Inflammatory macrophage treated with lipopolysaccharide for 4 hours (primary cell): ENCODE measurements at places on chromosomes 1 and 21.

DNA sequence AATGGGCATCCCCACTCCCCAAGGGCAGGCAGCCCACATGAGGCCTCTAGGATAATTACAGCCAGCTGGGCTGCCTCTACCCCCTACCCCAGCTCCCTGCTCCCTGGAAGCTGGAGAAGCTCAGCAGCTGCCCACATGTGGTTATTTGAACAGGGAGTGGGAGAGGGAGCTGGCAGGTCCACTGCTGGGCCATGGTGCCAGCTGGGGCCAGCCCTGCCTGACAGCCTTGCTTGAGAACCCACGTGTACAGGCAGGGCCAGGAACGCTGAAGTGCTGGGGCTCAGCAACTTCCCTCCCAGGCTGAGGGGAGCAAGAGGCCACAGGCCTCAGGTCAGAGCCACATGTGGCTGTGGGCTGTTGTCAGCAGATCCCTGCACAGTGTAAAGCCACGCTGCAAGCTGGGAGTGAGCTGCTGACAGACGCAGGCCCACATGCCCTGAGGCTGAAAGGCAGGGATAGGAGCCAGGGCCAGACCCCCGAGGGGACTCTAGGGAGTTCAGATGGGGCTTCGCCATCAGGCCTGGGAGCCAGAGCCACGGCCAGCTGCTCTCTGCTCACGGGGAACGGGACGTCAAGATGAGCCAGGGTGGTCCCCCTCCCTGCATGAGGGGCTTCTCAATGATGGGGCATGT lies 129.0 kb downstream of the SYF2 start:
- no peak for DNase-seq

DNA sequence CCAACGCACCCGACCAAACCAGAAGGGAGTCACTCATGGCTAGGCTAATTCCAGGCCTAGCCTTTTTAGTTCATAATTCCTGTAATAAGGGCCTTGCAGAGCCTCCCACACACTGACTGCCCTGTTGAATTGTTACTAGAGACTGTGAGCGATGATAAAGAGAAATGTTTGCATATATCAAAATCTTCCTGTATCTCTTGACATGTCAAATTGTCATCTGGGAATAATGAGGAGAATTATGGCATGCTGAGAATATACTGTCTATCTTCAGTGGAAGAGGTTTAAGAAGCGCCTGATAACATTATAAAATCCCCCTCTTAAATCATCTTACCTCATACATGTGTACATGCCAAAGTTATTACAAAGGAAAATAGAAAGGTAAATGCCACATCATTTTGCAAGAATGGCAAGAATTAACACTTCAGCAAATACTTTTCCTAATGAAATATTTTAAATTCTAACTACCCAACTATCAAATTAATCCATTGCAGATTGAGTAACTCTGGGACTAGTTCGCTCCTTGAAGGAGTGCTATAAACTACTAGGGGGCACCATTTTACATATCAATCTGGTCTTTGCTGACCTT lies 144.1 kb downstream of the CENPF start:
- DNase-seq = no peak

DNA sequence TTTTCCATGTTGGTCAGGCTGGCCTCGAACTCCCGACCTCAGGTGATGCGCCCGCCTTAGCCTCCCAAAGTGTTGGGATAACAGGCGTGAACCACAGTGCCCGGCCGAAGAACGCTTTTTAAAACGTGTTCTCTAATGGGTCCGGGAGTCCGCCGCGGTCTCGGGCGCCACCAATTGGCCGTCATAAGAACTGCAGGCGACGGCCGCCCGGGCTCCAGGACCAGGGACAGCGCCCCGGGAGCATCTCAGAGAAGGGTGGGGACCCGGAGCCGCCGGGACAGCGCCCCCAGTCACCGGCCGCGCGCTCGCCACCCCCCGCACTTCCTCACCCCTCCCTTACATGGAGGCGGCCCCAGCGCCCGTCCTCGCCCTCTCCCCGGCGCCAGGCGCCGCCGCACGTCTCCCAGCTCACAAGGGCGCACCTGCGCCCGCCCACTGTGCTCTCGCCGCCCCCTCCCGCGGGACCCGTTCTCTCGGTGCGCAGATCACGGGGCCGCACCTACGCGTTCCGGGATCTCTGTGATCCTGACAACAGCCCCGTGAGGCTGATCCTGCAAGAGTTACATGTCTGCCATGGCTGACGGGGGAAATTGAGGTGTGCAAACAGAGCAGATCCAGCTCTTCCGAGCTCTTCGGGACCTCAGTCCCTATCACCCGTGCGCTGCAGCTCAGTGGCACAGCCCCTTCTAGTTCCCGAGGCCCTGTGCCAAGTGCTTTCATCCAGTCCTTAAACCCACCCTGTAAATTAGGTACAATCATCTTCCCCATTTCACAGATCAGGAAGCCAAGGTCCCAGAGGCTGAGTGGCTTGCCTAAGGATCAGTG lies 9.8 kb downstream of the RAP1GAP start:
- peak; percentile 35 for DNase-seq

- no peak for DNase-seq
Observed at GRCh38 chr1:180188684-180189175, 34.1 kb downstream of the QSOX1 start.

GRCh38 chr21:38527737-38528136 lies 29.5 kb upstream of the ERG start:
- DNase-seq = no peak

DNA sequence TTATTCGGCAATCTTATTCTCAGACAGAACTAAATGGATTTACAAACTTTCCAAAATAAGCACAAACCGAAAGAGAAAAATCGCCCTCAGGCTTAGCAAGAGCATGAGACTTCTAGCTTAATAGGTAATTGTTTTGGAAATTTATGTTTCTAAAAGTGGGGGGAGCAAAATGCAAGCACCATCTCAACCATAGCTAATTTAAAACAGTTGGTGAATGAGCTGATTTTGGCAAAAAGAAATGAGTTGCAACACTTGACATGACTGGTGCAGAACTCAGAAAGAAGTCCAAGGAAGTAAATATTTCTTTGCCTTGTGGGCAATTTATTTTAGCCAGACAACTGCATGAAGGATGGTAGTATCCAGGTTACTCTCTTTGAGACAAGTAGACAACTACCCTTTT lies 71.5 kb upstream of the PTGFR start:
- DNase-seq = no peak

- DNase-seq = no peak
Observed at GRCh38 chr1:63982201-63982600, 208.4 kb downstream of the ROR1 start.

GRCh38 chr1:5707566-5708345 lies 284.5 kb downstream of the NPHP4 start:
- DNase-seq = no peak

- DNase-seq = peak; percentile 76
Observed at GRCh38 chr1:110916669-110917306, 43.8 kb downstream of the CD53 start.

- no peak for DNase-seq
Observed at GRCh38 chr21:38664315-38664714, 141.4 kb upstream of the ETS2 start.

DNA sequence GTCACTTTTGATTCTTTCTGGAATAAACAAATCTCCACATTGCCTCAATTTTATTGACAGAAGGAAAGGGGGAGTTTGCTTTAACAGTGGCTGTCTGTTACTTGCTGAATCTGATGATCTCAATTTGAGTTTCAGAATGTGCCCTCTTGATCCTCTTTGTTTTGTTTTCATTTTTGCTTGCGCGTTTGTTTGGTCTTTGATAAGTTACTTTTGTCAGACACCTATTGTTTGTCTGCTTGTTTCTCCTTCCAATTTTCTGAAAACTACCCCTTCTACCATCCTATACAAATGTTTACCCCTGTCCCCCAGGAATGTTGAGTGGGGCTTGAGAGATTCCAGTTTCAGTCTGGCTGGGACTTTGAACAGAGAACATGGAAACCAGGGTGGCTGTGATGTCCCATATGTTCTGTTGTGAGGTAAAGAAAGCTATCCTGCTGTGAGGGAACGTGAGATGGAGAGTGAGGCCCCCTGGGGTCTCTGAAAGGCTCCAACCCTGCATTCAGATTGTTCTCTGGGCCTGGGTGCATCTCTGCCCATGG lies 11.8 kb upstream of the XCL2 start:
- peak; percentile 21 for DNase-seq

GRCh38 chr1:8411803-8412182 lies 93.9 kb downstream of the SLC45A1 start:
- DNase-seq = no peak

- DNase-seq = no peak
Observed at GRCh38 chr1:36772647-36773495, 261.4 kb downstream of the GRIK3 start.

- peak; percentile 18 for DNase-seq
Observed at GRCh38 chr1:3454811-3455618, 550 bp downstream of the ARHGEF16 start.

GRCh38 chr1:46334030-46334384 lies 6.6 kb upstream of the NSUN4 start:
- DNase-seq = no peak

- peak; percentile 48 for DNase-seq
Observed at GRCh38 chr1:235767795-235768194, 98.9 kb downstream of the LYST start.

GRCh38 chr1:227472772-227473171 lies 90.6 kb upstream of the ZNF678 start:
- DNase-seq = no peak

DNA sequence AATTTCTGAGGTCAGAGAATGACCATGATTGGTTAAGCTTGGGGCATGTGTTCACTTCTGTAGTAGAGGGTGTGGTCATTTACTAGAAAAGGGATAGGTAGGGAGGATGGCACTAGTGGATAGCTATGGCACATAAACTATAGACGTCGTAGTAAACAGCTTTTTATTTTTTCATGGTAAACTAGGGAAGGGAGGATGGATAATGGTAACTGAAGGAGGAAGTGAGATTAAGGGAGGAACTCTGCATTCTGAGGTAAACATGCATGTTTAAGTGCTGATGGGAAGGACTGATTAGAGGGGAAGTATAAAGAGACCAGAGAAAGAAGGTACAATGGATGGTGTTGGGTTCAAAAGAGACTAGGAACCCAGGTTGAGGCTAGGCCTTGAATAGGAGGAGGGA lies 26.9 kb downstream of the PTGS2 start:
- DNase-seq = peak; percentile 64

GRCh38 chr1:235158680-235159079 lies 2.4 kb downstream of the RBM34 start:
- no peak for DNase-seq

DNA sequence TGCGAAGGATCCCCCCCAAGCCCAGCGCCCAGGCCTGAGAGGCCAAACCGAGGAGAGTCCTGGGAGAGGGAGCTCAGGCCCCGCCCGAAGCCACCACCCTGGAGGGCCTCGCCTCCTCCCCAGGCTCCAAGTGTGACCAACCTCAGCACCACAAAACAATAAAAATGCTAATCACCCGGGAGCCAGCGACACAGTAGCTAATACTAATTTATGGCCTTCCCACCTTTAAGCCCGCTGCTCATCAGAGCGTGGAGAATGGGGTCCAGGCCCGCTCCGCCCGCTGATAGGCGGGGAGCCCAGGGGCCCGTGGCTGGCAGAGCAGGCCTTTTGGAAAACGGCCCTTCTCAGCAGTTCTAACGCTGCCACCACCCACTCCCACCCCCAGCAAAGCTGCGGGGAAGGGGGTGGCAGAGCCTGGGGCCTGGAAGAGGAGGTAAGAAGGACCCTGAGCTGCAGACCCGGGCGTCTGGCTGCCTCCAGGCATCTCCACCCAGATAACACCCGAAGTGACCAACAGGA lies 20.4 kb upstream of the TAS1R2 start:
- no peak for DNase-seq

DNA sequence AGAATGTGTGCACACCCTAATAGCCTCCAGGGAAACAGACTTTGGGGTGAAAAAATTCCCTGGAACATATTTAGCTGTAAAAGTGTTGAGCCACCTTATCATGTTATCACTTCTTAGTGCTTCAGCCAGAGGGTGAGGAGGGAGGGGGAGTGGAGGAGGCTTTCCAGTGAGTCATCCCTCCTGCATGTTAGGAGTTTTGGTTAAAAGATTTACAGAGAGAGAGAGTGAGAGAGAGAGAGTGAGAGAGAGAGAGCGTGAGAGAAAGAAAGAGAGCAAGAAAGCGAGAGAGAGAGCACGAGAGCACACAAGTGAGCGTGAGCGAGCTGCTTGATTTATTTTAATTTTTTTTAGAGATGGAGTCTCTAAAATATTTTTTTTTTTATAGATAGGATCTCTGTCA lies 13.5 kb upstream of the CACNA1E start:
- no peak for DNase-seq

DNA sequence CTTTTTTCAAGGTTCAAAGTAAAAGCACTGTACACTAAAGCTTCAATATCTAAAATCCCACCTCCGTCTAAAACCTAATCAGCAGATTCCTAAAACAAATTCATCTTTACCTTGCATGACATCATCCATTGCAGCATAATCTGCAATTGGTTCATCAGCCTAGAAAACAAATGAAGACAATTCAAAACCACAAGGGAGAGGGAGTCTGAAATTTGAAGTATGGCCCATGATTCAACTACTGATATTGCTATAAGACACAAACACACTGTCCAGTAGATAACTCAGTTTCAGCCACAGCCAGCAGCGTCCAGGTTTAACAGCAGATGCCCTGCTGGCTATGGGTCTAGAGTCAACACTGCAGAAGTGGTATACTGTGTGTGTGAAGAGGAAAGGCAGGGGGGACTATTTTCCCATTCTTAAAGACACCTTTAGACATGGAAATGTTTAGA lies 17.9 kb upstream of the RAP1GAP start:
- no peak for DNase-seq

DNA sequence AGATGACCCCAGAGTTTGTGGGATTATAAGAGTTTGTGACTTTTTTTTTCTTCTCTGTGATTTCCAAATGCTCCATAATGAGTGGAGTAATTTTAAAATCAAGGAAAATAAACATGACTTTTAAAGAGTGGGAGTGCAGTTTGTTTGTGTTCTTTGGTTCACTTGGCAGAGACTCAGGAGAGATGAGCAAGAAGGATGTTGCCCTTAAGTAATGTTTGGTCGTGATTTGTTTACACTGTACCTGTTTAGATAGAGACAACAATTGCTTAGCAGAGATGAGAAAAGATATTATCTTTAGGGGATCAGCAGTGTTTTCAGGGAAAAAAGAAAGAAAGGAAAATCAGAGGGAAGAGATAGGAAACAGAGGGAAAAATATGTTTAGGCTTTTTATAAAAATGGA lies 170.8 kb downstream of the ADSS2 start:
- no peak for DNase-seq

DNA sequence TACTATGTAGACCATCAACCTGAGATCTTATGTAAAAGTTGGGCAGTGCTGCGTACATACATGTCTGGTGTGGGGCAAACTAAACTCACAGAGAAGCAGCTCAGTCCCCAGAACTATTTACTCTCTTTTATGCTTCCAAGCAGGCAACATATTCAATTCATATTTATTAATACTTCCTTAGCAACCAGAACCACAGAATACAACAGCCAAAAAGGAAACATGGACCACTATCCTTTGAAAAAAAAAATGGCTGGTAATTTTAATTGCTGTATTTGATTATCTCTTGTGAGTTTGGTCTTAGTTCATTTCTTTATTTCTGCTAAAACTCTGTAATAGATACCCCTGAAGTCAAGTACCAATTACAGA lies 1.5 kb upstream of the PPP1R15B start:
- peak; percentile 17 for DNase-seq

- no peak for DNase-seq
Observed at GRCh38 chr1:168428063-168428731, 115.6 kb downstream of the XCL2 start.

- peak; percentile 86 for DNase-seq
Observed at GRCh38 chr1:213327017-213327667, 276.1 kb downstream of the RPS6KC1 start.
